ENCODE measurements at places on chromosomes 4 and X.
A peak's percentile ranks its signal among the peaks of the same experiment; 100 is the strongest.

DNA sequence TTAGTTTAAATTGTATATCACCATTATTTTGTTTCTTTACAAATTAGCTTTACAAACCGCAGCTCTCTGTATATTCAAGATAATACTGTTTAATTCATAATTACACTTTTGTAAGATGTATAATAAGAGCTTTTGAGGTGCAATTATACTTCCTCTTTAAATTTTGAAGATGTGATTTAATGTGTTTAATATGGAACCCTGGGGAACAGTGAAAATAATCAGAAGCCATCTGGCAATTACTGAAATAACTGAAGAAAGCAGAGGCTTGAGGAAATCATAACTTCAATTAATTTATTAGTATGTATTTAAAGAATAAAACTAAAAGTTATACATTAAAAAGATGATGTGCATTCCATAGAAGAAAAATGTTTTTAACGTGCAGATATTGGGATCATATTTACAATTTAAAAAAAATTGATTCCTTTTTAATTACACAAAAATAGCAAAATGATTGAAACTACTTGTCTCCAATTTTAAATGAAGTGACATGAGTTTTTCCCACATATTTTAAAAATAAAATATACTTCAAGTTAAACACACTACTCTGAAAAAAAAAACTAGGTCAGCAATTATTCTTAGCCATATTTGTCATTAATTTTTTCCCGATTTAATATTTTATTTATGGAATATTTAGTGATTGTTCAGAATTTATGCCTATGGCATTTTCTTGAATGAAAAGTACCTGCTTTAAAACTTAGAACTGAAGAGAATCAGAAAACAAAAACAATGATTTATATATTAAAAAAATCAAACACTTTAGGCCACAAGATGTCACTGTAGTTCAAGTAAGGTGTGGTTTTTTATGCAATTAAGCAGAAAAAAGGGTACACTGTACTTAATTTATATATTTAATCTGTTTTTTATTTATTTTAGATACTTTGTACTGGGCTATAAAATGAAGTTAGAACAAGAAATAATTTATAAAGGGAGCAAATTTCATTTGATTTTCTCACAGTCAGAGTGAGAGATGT is 942.7 kb upstream of the NDST4 start:
- DNase-seq, result peak; percentile 14

GRCh38 chrX:1591863-1592469 is 562 bp downstream of the AKAP17A start:
- DNase-seq, result no peak

DNA sequence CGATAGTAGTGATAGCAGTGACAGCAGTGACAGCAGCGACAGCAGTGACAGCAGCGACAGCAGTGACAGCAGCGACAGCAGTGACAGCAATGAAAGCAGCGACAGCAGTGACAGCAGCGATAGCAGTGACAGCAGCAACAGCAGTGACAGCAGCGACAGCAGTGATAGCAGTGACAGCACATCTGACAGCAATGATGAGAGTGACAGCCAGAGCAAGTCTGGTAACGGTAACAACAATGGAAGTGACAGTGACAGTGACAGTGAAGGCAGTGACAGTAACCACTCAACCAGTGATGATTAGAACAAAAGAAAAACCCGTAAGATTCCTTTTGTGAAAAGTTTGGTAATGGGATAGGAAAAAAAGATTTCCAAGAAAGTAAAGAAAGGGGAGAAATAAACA is 7.9 kb downstream of the DSPP start:
- DNase-seq, result no peak

GRCh38 chrX:107454302-107454701 is 4.8 kb downstream of the FRMPD3 start:
- DNase-seq, result no peak

GRCh38 chr4:3345384-3345783 is 52.6 kb downstream of the RGS12 start:
- DNase-seq, result no peak

GRCh38 chrX:111731351-111731750 is 50.4 kb downstream of the ALG13 start:
- no peak for DNase-seq

DNA sequence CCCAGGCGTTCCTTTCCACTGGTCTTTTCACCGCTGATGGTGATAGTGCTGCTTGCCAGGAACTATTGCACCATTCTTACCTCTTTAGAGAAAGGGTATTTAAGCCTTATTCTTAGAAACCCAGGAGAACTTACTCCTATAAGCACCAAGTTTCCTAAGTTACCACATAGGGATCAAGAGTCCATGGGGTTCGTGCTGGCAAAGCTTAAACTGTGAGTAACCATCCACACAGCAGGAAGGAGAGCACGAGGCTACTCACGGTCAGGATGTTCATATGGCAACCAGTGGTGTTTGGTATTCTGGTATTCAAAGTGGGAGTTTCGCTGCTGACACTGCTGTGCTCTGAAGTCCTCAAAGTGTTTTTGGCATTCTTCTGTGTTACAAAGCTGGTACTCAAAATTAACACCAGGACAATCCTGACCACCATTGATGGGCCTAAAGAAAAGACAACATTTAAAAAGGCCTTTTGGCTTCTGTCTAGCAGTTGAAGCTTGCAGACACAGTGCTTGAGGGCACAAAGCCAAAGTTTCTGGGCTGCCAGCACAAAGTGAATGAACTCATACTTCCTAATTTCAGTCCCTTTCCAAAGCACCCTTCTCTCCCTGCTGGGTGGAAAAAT is 256.9 kb downstream of the ADAMTS3 start:
- no peak for DNase-seq

DNA sequence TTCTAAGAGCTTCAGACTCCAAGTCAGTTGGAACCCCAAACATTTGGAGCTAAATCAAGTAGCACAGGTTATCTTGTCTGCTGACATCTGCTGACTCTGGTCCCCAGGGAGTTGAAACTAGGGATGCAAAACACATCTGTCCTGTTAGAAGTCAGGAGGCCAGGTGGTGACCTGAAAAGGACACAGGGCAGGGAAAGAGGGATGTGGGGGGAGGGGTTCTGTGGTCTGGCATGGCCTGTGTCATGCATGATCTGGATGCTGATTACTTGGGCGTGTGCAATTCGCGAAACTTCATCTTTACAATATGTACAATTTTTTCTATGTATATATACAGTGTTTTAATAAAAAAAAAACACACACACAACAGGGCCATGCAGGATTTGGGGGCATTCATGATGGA is 55.3 kb downstream of the FHDC1 start:
- DNase-seq, result no peak

GRCh38 chrX:108091878-108092291 is 307 bp downstream of the ATG4A start:
- DNase-seq, result no peak

DNA sequence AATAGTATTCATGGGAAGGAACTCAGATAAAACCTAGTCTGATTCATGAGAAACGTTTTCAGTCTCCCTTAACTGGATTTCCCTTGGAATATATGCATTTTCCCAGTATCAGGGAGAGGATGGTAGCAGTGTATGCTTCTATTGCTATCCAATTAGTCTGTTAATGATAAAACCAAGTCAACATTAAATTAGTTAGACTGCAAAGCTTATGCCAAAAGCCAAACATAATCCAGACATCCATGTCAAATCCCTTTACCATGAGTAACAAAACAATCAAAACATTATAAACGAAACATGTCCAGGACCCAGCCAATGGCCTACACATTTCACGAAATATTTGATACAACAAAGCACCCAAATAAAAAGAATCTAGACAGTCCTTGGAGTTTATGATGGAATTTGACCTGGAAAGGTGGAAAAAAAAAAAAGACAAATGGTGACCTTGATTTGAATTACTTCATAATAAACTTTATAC is 34.5 kb upstream of the VEGFD start:
- DNase-seq, result no peak

- DNase-seq, result no peak
Observed at GRCh38 chr4:84582988-84583875, at the start of gene CDS1. CDS1 (plus strand) TSS chr4:84583127; CDS start chr4:84583402, 275 bp downstream.

DNA sequence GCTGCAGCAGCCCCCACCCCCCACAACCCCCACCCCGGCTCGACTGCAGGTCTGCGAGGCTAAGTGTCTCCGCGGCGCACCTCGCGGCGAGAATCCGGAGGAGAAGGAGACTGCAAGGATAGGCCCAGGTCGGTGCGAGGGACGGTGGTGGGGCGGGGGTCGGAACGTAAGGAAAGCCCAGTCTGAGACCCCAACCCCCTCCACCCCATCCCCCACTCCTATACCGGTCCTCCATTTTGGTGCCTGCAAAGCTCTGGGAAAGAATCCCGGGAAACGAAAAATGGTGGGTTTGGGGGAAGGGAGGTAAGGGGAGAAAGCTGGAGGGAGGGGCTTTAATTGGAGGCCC is 614 bp downstream of the BEX3 start:
- peak; percentile 61 for DNase-seq

DNA sequence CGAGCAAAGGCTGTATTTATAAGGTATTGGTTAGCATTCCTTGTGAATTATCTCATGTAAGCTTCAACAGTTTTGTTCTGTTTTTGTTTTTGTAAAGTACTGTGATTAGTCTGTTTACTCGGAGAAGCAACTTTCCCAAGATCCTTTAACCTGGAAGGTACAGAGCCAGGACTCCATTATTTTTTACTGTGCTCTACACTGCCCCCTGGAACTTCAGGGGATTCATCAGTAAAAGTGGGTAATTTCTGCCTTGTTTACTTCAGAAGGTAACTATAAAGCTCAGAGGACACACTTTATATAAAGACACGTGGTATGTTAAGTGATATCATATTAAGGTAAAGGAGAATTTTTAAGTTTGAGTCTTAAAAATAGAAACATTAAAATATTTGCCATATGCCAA is 124.9 kb downstream of the IQCM start:
- no peak for DNase-seq

DNA sequence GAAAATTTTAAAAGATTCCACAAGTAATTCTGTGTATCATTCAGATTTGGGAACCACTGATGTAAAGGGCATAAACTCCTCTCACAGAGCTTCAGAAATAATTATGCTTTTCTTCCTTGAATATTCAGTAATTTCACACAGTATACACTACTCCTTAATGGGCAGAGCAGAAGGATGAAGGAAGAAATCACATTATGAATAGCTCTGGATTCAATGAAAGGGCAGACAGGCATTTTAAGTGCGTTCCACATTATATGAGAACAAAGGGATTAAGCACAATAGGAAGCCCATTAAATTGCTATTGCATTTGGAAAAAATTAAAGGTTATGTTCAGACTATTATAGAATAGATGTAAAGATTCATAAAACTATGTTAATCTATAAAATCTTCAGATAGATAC is 142.6 kb downstream of the PDHA2 start:
- DNase-seq, result peak; percentile 77

GRCh38 chr4:77795326-77795725 is 23.8 kb downstream of the CNOT6L start:
- no peak for DNase-seq

DNA sequence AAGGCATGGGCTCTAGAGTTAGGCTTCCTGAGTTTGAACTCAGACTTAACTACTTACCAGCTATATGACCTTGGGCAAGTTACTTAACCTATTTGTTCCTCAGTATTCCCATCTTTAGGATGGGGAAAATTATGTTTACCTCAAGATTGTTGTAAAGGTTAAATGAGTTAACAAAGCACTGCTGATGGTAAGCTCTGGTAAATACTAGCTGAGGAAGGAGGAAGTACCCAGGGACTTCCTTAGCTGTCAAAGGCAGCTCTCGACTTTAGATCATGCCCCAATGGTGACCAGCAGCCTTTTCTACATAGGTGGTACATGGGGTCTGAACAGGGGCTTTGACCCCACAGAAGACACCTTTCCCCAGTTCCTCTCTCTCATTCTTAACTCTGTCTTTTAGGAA is 20.1 kb downstream of the ATP7A start:
- DNase-seq, result no peak

- DNase-seq, result no peak
Observed at GRCh38 chr4:13349096-13349495, 135.0 kb downstream of the RAB28 start.

DNA sequence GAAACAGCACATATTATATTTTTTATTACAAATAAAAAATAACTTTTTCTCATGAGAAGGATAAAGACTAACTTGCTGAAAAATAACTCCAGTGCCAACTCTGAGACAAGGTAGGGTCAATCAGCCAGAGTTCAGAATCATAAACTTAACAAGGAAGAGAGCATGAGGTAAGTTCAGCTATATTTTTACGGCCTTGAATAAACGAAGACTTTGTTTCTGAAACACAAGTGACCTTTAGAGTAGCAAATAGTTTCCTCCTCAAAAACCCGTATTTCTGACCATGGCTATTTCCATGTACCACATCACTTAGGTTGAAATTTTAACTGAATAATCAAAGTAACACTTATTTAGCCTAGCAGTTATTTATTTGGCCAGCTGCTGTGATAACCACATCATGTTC is 45.5 kb downstream of the PRDM5 start:
- DNase-seq, result no peak

- no peak for DNase-seq
Observed at GRCh38 chr4:152014280-152014679, 253.5 kb upstream of the GATB start.

DNA sequence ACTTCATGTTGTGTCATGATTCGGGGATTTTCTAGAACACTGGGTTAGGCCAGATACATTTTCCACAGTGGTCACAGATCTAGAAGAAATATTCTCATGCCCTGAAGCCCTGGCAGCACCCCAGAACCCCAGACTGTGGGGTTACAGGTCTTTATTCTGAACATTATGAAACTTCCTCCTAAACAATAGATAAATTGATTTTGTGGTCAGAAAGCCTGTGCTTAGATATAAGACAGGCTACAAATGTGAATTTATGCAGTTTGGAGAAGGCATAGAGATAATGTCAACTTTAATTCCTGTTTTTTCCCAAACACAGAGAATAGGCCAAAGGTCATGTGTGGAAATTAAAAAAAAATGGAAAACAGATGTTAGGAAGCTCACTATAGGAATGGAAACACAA is 492.9 kb downstream of the SPRY1 start:
- no peak for DNase-seq

DNA sequence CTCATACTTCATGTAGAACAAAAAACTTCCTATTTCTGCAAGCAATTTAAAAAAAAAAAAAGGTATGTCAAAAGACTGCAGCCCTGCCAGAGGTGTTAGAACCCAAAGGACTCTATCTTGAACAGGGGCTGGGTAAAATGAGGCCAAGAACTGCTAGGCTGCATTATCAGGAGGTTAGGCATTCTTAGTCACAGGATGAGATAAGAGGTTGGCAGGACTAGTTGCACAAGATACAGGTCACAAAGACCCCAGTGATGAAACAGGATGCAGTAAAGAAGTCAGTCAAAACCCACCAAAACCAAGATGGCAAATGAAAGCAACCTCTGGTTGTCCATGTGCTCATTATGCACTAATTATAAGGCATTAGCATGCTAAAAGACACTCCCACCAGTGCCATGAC is 104.1 kb downstream of the ANOS1 start:
- DNase-seq, result no peak

DNA sequence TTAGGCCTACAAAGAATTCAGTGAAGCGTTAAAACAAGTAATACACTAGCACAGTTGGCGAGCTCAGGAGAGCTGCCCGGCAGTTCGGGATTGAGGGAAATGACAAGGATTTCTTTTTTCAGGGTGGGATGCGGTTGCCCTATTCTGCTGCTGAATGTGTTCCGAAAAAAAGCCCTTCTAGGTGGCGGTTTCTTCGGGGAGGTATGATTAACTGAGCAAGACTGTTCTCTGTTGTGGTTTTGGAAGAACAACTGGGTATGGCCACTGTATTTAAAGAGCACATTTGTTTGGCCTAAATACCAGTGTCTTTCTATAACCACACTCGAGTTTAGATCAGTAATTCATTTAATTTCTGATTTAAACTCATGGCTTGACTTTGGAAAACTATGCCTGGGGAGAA is 459.7 kb upstream of the FAT1 start:
- DNase-seq, result no peak

- no peak for DNase-seq
Observed at GRCh38 chr4:6027392-6027791, 9.2 kb upstream of the C4orf50 start.

GRCh38 chr4:144288011-144288903 is 147.7 kb upstream of the GYPA start:
- no peak for DNase-seq
